ENCODE measurements at places on chromosomes 7 and 10.

DNA sequence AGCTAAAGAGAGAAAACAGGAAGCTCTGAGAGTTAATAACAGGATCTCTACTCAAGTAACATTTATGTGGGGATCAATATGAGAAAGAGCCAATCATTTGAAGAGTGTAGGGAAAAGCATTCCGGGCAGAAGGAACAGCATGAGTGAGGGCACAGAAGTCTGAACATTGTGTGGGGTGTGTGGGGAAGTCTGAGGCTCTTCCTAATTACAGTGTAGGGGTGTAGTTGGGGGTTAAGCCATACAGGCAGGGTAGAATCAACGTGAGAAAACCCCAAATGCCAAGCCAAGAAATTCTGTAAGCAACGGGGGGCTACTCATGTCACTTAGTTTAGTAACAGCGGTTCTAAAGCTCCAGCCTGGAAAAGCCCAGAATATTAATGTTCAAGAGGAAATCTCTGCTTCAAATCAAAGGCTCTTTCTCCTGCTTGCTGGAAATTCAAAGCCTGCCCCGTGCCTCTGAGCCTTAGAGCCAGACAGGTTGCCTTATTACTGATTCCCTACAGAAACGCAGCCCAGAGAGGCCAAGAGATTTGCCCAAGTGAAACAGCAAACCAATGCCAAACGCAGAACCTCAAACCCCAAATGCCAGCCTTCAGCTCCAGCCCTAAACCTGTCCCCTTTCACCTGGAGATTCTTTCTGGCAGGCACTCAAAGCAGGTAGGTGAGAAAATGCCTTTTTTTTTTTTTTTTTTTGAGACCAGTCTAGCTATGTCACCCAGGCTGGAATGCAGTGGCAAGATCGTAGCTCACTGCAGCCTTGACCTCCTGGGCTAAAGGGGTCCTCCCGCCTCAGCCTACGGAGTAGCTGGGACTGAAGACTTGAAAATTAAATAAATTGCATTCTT is 36.1 kb downstream of the DNAJB12 start:
- DNase-seq, result no peak

GRCh38 chr7:136103545-136104268 is 126.5 kb upstream of the MTPN start:
- DNase-seq, result no peak

- DNase-seq, result no peak
Observed at GRCh38 chr10:73228247-73228646, 18.8 kb downstream of the DNAJC9 start.

DNA sequence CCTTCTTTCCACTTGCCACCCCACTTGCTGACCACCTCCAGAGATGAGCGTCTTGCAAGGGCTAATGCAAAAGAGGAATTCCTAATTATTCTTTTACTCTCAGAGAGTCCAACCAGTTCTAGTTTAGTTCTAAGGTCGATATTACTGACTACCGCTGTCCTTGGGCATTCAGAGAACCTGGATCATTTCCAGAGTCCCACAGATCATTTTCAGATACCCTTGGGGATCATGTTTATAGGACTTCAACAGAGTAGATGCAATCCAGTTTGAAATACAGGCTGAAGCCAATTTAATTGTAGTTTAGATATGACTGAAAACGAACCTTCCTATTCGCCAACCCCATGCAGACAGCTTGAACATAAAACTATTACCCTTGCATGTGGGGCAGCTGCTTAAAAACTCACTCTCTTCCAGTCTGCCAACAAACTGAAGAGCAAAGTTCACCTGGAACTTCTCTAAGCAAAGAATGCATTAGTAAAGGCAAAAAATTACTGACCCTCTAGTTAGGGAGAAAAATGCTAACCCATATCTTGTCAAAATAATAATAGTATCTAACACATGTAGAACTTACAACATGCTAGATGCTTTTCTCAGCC is 22.4 kb downstream of the CFAP69 start:
- DNase-seq, result no peak

DNA sequence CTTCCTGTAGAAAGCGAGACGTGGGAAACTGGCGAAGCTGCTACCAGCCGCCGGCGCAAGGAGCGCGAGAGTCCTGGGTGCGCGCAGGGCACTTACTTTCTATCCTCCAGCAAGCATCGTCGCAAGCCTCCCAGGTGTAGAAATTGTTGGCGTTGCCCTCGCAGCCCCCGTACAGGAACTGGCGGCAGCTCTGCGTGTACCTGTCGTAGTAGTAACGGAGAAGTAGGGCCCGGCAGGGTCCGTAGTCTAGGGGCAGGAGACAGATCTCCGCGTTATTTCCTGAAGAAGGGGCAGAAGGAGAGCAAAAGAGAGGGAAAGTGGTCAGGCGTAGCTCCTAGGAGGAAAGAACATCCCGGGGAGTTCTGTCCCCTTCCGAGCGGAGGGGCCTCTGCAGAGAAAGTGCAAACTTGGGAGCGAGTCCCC is 501 bp downstream of the TFPI2 start:
- no peak for DNase-seq

- no peak for DNase-seq
Observed at GRCh38 chr10:21912625-21913024, 90.9 kb downstream of the DNAJC1 start.

DNA sequence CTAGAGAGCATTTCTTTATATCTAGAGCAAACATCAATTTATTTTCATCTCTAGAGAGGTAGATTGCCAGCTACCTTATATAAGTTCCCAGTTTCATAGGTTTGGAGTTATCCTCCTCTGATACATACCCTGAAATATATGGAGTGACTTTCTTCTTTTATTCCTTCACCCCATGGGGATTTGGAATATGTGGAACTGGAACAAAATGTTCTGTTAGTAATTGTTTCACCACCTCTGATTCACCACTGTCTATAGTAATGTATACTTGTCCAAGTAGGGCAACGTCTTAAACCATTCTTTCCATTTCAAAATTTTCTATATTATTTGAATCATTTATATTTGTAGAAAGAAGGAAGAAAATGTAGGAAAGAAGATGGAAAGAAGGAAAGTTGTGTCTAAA is 511.2 kb upstream of the KCND2 start:
- DNase-seq, result no peak

GRCh38 chr7:158802535-158803366 is 26.6 kb downstream of the ESYT2 start:
- no peak for DNase-seq

DNA sequence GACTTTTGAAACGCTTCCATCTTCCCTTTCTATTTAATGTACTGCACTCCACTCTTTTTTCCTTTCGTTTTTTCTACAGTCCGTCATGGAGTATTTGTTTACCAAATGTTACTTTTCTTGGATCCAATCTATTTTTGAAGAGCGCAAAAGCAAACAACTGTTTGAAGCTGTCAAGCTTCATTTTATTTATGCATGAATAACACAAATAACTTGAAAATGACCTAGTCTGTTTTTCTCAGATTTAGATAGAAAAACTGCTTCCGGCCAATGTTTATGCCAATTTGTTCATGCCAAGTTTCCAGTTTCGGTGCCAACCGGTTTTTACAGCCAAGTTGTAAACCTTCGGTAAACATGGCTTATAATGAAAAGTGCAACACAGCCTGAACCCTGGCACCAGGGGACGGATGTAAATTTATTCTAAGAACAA is 150.9 kb upstream of the KLF6 start:
- no peak for DNase-seq

DNA sequence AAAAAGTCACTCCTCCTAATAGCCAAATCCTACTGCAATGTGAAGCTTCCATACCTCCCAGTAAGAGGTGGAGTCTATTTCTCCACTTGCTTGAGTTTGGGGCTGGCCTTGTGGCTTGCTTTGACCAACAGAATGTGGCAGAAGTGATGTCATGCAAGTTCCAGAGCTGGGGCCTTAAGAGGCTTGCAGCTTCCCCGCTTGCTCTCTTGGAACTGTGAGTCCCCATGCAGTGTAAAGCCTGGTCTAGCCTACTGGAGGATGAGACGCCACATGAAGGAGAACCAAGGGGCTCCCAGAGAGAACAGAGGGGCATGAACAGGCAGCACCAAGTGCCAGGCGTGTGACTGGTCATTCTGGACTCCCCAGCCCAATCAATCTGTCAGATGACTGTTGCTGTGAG is 58.6 kb upstream of the OPALIN start:
- DNase-seq, result no peak

GRCh38 chr10:24622781-24623301 is 100.8 kb downstream of the ARHGAP21 start:
- DNase-seq, result no peak

DNA sequence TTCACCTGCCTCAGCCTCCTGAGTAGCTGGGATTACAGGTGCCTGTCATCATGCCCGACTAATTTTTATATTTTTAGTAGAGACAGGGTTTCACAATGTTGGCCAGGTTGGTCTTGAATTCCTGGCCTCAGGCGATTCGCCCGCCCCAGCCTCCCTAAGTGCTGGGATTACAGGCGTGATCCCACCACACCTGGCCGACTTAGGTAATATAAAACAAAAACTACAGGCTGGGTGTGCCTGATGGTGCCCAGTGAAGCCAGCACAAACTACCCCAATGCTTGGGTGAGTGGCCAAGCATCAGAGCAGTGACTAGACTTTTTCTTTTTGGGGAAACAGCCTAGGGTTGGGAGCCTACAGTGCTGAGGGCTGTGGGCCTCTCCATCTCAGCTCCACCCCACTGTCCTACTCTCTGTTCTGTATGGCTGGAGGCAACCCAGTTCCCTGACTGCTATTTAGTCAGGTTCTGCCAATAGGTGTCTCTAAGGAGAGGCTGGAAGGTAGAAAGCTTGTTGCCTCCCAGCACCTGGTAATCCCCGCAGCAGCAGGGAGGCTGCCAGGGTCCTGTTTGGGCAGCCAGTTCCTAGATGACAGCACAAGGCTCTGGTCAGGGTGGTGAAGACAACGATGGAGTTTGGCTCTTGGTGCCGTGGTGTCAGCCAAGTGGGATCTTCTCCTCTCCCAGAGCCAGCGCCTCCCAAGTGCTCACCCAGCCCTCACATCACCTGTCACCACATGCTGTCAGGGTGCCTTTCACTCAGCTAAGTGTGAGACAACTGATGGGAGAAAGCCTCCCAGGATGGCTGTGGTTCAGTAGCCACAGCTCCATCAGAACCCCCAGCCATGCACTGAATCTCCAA is 10.4 kb upstream of the NACAD start:
- no peak for DNase-seq

DNA sequence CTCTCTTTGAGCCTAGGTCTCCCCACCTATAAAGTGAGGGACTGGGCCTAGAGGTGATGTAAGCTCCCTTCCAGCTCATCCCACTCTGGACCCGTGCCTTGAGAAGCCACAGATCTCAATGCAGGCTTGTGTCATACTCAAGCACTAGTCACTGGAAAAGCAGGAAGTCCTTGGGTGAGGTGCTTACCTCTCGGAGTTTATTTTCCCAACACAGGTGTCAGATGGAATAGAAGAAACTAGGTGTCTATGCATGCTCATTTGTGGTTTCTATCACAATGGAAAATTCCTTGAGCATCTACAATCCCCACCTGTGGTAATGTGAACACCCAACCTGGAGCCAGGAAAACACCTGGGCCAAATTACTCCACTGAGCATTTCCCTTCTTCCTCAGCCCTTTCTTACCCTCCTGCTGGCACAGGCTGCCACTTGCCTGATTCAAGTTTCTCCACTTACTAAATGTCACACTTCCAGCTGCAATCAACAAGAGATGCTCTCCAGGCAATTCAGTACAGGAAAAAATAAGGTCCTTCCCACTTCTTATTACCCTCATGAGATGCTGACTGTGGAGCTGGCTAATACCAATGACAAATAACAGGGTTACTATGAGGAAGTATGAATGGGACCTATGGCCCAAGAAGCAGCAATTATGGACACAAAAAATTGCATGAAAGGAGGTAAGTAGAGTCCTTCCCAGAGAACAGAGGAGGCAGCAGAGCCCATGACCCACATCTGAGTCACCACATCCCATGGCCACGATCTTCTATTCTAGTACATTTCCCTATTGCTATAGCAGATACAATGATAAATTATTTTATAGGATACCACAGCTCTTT is 13.1 kb downstream of the LSM5 start:
- no peak for DNase-seq

DNA sequence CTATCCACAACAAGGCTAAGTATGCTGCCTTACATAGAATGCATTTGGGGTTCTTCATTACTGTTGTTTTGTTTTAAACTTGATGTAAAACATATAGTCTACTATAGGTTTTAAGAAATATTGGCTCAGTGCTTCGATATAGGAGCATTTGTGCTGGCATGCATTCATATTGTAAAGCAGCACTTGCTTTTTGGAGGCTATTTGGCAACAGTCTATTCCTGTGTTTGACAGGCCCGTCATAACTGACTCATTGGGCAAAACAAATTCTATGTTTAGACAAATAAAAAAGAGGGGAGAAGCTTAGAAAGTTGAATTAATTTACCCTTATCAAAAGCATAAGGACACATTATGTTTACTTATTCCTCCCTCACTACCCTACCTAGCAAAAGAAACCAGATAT is 38.4 kb upstream of the PLXDC2 start:
- no peak for DNase-seq

GRCh38 chr10:72285972-72286521 is 12.3 kb downstream of the DDIT4 start:
- DNase-seq, result no peak

DNA sequence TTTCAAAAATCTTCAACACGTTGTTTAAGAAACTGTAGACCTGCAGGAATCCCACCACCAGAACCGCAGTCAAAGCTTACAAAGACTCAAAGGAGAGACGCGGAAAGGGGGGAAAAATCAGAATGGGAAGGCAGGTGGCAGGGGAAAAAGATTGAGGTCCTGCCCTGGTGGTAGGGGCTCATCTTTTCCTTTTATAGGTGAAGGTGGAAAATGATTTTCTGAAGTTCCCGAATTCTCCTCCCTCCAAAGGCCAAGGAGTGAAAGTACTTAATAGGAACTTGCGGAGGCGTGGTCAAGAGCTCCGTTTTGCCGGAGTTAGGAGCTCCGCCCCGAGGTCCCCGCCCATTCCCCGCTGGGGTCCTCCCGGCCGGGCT is 724 bp downstream of the BBIP1 start:
- no peak for DNase-seq

DNA sequence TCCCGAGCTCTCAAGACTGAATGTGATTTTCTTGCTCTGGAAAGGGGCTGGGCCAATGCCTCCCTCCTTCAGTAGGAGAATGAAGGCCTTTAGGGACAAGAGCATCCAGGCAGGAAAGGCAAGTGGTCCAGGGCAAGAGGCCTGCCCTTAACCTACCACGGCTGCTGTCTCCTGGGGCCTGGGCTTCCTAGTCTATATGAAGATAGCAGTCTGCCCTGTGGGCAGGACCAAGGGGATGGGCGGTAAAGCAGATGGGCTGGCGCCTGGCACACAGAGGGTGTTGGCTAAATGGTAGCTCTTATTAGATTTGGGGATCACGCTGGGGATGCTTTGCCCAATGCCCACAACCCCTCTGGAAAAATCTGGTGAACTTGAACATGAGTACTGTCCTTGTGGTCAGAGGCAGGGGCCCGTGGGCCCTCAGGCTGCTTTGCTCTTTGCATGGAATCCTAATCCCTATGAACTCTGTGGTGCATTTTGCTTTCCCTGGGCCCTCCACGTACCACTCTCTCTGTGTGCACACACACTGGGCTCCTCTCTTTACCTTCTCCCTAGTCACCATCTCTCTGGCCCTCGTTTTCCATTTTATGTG is 20.3 kb downstream of the CHAT start:
- no peak for DNase-seq

- DNase-seq, result no peak
Observed at GRCh38 chr7:70559815-70560214, 572.1 kb upstream of the GALNT17 start.

GRCh38 chr7:101250324-101250723 is 5.4 kb upstream of the FIS1 start:
- DNase-seq, result no peak

All from esophagus squamous epithelium (tissue), 5 donors.